Neuronal stem cell (in vitro differentiated cells): ENCODE measurements at places on chromosomes 1 and 21.

- H3K27ac ChIP-seq = no peak overlapping the region
- H3K27me3 ChIP-seq = no peaks in the 10 kb centered on the region
- H3K4me3 ChIP-seq = no peak overlapping the region
- peaks cover 2% of the 10 kb centered on the region for H3K4me1 ChIP-seq
- no peaks in the 10 kb centered on the region for H3K36me3 ChIP-seq
Measured at GRCh38 chr1:116737855-116738321, 16.3 kb upstream of the CD2 start.

- H3K27me3 ChIP-seq = no peaks in the 10 kb centered on the region
- H3K4me3 ChIP-seq = no peak overlapping the region
- no peak overlapping the region for H3K27ac ChIP-seq
- no peaks in the 10 kb centered on the region for H3K36me3 ChIP-seq
Measured at GRCh38 chr1:232166942-232167341, 463.0 kb downstream of the SIPA1L2 start.

DNA sequence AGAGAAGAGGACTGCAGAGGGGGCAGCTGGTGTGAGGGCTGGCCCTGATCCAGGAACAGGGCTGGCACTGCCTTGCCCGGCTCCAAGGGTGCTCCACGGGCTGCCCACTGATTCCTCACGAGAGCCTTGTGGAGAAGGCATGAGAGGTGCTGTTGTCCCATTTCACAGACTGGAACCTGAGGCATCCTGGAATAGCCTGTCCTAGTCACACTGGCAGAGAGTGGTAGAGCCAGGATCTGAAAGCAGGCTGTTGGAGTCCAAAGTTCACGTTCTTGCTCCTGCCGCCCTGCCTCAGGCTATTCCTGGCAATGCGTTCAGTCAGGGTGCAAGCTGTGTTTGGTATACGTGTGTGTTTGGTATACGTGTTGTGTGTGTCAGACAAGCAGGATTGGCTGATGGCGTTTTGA, 1.8 kb downstream of the RER1 start:
- H3K27ac ChIP-seq = no peak overlapping the region
- H3K4me3 ChIP-seq = no peak overlapping the region
- no peaks in the 10 kb centered on the region for H3K27me3 ChIP-seq
- DNase-seq = no peak

GRCh38 chr1:158933621-158934020, 2.3 kb downstream of the PYHIN1 start:
- H3K27ac ChIP-seq = no peak overlapping the region
- no peaks in the 10 kb centered on the region for H3K36me3 ChIP-seq
- no peak overlapping the region for H3K4me3 ChIP-seq
- no peaks in the 10 kb centered on the region for H3K27me3 ChIP-seq
- DNase-seq = no peak

DNA sequence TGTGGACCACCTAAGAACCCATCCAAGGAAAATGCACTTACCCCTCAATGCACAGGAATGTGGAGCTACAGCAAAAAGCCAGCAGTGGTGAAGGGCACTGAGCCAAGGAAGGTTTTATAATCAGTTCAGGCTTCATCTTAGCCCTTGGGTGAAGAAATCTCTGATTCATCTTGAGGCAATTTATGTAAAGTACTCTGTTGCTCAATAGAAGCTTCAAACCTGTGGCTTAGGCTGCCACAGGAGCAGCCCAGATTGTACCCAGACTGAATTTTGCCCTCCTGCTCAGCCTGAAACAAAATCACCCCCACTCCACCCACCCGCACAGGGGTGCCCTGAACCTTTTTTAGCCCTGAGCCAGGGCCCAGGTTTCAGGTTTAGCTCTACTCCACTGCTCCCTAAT, at the start of gene S100A12:
TSS of gene S100A12 (minus strand) at position 111 of the 400 bp plus-strand sequence. CDS start 1,029 bp downstream, outside the sequence.
- no peak within 1 kb of the TSS for H3K27ac ChIP-seq
- DNase-seq = no peak
- no peaks in the 10 kb centered on the region for H3K27me3 ChIP-seq
- no peaks in the 10 kb centered on the region for H3K4me1 ChIP-seq
- no peaks in the 10 kb centered on the region for H3K36me3 ChIP-seq
- no peak within 1 kb of the TSS for H3K4me3 ChIP-seq

DNA sequence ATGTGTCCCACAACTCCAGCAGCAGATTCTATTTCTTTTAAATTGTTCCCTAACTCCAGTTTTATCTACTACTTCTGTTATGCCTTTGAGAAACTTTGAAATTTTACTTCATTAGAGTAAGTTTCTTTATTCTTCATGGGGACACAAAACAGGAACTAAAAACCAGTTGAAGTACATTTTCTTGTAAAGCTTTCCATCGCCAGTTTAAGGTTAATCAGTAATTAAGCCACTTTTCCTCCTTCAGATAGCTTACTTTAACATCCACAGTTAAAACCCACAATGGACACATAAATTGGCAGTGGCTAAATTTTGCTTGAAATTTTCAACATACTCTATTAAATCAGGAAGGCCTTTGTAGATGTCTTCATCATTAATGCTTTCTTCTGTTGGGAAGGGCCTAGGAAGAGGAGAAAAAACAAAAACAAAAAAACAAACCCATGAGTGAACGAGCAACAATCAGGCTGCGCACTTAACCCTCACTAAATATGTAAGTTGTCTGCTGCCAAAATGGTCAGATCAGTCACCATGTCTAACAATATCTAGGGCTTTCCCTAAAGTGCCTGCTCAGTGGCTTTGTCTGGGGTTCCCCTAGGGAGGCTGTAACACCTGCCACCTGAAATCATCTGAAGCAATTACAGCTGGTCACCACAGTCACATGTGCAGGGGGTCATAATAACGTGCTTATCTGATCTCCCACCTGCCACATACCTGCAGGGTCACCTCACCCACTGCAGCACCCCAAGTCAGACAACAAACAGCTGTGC, 187.9 kb downstream of the VAV3 start:
- no peak overlapping the region for H3K4me3 ChIP-seq
- DNase-seq = no peak
- no peaks in the 10 kb centered on the region for H3K4me1 ChIP-seq
- no peak overlapping the region for H3K27ac ChIP-seq
- H3K27me3 ChIP-seq = no peaks in the 10 kb centered on the region

GRCh38 chr1:21906173-21907078, 30.7 kb downstream of the HSPG2 start:
- H3K4me3 ChIP-seq = no peak overlapping the region
- H3K4me1 ChIP-seq = peaks cover 30% of the 10 kb centered on the region
- no peaks in the 10 kb centered on the region for H3K27me3 ChIP-seq
- H3K36me3 ChIP-seq = no peaks in the 10 kb centered on the region

DNA sequence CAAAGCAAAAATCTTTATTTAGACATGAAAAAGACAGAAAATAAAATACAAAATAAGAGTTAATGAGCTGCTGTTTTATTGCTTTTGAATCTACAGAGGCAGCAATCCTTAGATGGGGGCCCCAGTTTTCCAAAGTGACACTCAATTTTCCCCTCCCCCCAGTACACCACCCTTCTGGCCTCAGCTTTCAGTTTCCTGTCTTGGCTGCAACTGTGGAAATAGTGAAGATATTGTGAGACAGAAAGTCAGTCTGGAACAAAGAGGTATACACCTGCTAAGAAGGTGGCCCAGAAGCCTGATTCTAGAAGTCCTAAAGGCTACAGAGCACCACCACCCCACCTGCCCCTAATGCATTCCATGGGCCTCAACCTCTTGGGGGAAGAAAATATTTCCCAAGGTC, 1.1 kb upstream of the MTMR11 start:
- H3K27me3 ChIP-seq = no peaks in the 10 kb centered on the region
- H3K4me3 ChIP-seq = no peak overlapping the region
- no peak overlapping the region for H3K27ac ChIP-seq
- H3K4me1 ChIP-seq = peaks cover 24% of the 10 kb centered on the region
- no peak for DNase-seq
- no peaks in the 10 kb centered on the region for H3K36me3 ChIP-seq

GRCh38 chr1:187374082-187374481, 545.3 kb downstream of the PLA2G4A start:
- no peaks in the 10 kb centered on the region for H3K27me3 ChIP-seq
- H3K4me1 ChIP-seq = no peaks in the 10 kb centered on the region
- no peak for DNase-seq

- no peak overlapping the region for H3K27ac ChIP-seq
- peaks cover 28% of the 10 kb centered on the region for H3K4me1 ChIP-seq
- no peaks in the 10 kb centered on the region for H3K36me3 ChIP-seq
- peaks cover 12% of the 10 kb centered on the region for H3K27me3 ChIP-seq
- no peak overlapping the region for H3K4me3 ChIP-seq
Measured at GRCh38 chr1:40312238-40313205, 4.6 kb downstream of the COL9A2 start.

GRCh38 chr1:48000883-48001282, 3.7 kb upstream of the TRABD2B start:
- H3K4me1 ChIP-seq = peaks cover 14% of the 10 kb centered on the region
- H3K36me3 ChIP-seq = no peaks in the 10 kb centered on the region
- H3K27ac ChIP-seq = no peak overlapping the region
- no peak for DNase-seq

GRCh38 chr1:203100516-203100869, 14.7 kb upstream of the MYOG start:
- no peaks in the 10 kb centered on the region for H3K4me1 ChIP-seq
- H3K4me3 ChIP-seq = no peak overlapping the region
- H3K27ac ChIP-seq = no peak overlapping the region
- no peaks in the 10 kb centered on the region for H3K27me3 ChIP-seq

- H3K27ac ChIP-seq = no peak overlapping the region
- no peaks in the 10 kb centered on the region for H3K27me3 ChIP-seq
- no peak for DNase-seq
- no peaks in the 10 kb centered on the region for H3K36me3 ChIP-seq
- peaks cover 24% of the 10 kb centered on the region for H3K4me1 ChIP-seq
- no peak overlapping the region for H3K4me3 ChIP-seq
Measured at GRCh38 chr1:91687452-91687851, 186.8 kb downstream of the CDC7 start.

- H3K36me3 ChIP-seq = no peaks in the 10 kb centered on the region
- H3K4me3 ChIP-seq = no peak overlapping the region
- peaks cover 9% of the 10 kb centered on the region for H3K4me1 ChIP-seq
- no peak for DNase-seq
- H3K27me3 ChIP-seq = no peaks in the 10 kb centered on the region
Measured at GRCh38 chr1:14136881-14137280, 436.9 kb downstream of the PRDM2 start.

DNA sequence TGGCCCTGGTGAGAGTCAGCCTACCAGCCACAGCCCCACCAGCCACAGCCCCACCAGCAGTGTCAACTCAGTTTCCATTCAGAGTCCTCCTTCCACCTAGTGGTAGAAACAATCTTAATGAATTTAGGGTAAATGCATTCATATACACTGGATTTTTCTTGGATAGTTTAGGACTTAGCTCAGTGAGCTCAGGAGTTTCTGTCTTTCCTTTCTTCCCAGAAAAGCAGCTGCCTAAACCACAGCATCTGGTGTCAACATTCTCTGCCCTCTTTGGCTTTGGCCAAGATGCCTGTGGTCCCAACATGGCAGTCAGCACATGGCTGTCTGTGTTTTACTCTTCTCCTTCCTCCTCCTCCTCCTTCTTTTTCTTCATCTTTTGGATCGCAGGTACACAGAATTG, 94.0 kb downstream of the CLIC6 start:
- H3K4me1 ChIP-seq = no peaks in the 10 kb centered on the region
- no peak for DNase-seq
- H3K27me3 ChIP-seq = no peaks in the 10 kb centered on the region
- H3K36me3 ChIP-seq = no peaks in the 10 kb centered on the region

DNA sequence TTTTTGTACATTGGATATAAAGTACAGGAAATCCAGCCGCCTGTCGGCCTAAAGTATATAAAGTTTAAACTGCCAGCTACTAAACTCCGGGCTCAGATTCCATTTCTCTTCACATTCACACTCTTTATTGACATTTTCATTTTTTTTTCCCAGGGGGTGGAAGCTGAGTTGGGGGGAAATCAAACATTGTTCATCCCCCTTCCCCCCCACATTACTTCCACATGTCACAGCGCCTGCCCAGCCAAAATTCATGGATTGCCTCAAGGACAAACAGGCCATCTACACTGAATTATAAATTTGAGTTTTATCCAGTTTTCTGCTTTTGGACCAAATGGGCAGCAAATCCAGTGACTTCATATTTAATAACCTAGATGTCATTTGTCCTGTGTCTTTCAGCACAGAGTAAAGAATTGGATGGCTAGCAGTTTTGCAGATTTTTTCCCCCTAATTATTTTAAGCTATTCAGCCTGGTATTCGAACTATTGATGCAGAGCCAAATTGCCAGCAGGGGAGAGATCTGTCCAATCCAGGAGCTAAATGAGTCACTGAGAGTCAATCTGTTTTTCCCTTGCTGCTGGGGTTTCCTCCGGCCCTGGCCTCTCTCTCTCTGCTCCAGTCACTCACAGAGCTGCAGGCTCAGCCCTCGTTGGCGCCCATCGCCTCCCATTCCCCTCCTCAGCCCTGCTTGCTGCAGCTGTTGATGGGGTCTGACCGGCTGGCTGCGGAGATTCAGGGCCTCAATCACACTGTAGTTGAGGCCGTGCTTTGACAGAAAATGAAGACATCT, 98.0 kb downstream of the LMO4 start:
- H3K36me3 ChIP-seq = no peaks in the 10 kb centered on the region
- H3K27me3 ChIP-seq = no peaks in the 10 kb centered on the region
- peak; percentile 17 for DNase-seq
- peak overlapping the region; percentile 54 for H3K27ac ChIP-seq
- peaks cover 10% of the 10 kb centered on the region for H3K4me1 ChIP-seq

GRCh38 chr1:15849775-15850324, 2.3 kb downstream of the SPEN start:
- peaks cover 2% of the 10 kb centered on the region for H3K36me3 ChIP-seq
- DNase-seq = peak; percentile 69
- H3K4me3 ChIP-seq = peak overlapping the region; percentile 88

GRCh38 chr1:81867235-81867634, 66.5 kb downstream of the ADGRL2 start:
- no peak overlapping the region for H3K27ac ChIP-seq
- DNase-seq = no peak
- H3K4me3 ChIP-seq = no peak overlapping the region
- H3K27me3 ChIP-seq = no peaks in the 10 kb centered on the region
- H3K4me1 ChIP-seq = no peaks in the 10 kb centered on the region

DNA sequence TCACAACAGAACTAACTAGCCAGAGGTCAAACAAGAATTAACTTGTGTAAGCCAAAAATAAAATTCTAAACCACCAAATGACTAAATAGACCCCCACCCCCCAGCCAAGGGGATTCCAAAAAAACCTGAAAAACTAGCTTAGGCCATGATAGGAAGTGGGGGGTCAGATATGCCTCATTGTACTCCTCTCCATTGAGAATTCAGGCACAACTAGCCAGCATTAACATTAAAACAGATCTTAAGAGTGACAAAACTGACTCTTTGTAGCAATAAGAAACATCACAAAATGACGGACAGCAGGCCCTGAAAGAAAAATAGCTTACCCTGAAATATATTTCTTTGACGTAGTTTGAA, 103.0 kb upstream of the ETV3 start:
- H3K36me3 ChIP-seq = no peaks in the 10 kb centered on the region
- no peak overlapping the region for H3K27ac ChIP-seq
- H3K4me3 ChIP-seq = no peak overlapping the region
- no peak for DNase-seq
- no peaks in the 10 kb centered on the region for H3K27me3 ChIP-seq
- no peaks in the 10 kb centered on the region for H3K4me1 ChIP-seq

GRCh38 chr1:20430355-20431175, 55.4 kb downstream of the CAMK2N1 start:
- H3K36me3 ChIP-seq = no peaks in the 10 kb centered on the region
- peaks cover 19% of the 10 kb centered on the region for H3K27me3 ChIP-seq
